ENCODE measurements at places on chromosomes 4 and X.
A peak's percentile ranks its signal among the peaks of the same experiment; 100 is the strongest.

- no peak for DNase-seq
Observed at GRCh38 chr4:172992648-172993378, 175.8 kb upstream of the GALNT7 start.

DNA sequence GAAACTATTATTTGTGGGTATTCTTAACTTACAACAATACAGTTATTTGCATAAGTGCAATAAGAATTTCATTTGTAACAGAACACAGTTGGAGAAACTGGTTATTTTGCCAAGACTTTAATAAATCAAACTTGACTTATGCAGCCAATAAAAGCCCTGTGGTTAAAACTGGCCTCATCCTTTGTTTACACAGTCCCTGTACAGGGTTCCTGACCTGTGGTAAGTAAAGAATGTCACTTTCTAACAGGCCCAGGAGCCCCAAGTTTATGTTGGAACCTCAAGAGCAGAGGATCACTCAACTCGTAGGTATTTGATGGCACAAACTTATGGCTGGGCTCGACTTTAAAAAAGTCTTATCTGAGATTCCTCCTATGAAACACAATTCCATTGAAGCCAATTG, 88.6 kb upstream of the PTCHD1 start:
- peak; percentile 43 for DNase-seq

DNA sequence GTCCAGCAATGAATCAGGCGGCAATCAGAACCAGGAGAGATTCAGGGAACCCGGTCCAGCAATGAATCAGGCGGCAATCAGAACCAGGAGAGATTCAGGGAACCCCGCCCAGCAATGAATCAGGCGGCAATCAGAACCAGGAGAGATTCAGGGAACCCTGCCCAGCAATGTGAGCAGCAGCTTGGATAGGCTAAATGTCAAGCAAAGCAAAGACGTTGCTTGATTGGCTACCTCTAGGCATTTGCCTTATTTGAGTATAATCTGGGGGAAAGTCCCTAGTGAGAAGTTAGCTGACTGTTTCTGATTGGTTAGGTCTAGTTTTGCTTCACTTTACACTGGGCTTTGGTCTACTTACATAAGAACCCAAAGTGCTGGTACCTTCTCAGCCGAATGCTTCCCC, 1212.2 kb upstream of the TENM3 start:
- DNase-seq: no peak

DNA sequence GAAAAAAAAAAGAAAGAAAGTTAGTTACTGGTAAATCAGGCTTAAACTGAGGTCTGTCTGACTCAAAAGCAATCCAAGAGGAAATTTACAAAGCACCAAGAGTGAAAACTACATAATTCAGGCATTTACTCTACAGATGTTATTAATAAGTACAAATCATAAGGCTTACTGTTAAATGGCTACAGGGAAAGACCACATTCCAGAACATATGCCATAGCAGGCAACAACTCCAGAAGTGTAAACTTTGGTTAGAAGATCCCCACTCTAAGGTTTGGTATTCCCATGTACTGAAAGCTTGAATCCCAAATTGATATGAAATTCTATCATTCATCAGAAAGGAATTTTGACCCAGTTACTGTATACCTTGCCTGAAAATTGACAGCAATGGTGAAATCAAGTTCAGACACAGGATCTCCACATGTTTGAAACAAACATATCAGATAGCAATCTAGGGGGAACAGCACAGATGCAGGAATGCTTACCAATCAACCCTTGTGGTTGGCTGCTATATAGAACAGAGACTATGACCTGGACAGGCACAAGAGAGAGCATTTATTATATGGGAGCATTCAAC, 6.6 kb downstream of the USP26 start:
- peak; percentile 15 for DNase-seq

GRCh38 chr4:169253113-169253671, 17.6 kb downstream of the SH3RF1 start:
- DNase-seq: peak; percentile 59

DNA sequence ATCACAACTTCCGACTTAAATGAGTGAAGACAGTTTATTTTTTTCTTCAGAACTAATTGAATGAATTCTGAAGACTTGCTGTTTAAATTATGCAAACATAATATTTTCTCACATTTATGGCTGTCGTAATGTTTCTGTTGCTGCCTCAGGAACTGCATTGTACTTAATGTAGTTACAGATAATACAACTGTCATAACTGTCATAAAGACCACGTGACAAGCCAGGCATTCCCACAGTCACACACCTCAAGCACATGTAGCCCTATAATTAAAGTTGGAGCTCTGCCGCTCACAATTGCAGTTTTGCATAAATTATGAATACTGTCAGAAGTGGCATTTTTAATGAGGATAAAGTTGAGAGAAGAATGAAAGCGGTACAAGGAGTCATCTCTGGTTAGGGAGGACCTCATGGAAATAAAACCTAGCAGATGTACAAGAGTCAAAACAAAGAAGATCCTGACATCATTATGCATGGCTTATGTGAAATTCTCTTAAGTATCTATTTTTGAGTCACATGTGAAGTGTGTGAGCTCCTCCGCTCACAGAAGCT, 38.5 kb upstream of the GALNTL6 start:
- no peak for DNase-seq

- DNase-seq: peak; percentile 11
Observed at GRCh38 chrX:50770702-50771101, 43.3 kb downstream of the SHROOM4 start.

GRCh38 chr4:115190529-115190928, 77.1 kb upstream of the NDST4 start:
- no peak for DNase-seq

- DNase-seq: no peak
Observed at GRCh38 chr4:83369831-83370639, 35.4 kb upstream of the HPSE start.

DNA sequence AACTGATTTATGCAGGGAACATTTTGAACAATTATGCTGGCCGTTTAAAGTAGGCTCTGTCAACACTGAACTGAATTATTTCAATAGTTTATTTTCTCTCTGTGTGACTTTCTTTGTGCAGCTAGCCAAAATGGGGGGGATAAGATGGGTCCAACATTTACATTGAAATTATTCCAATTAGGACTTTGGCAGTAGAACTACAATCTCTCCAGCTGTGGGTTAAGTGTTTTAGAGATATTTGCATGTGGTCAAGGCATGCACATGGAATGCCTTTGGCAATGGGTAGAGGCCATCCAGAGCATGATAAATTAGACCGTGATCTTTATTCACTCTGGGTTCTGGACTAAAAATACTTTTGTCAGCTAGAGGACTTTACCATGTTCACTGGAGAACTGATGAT, 107.9 kb upstream of the ELOVL6 start:
- DNase-seq: no peak

- DNase-seq: no peak
Observed at GRCh38 chr4:102761906-102762305, 1.1 kb upstream of the MANBA start.

GRCh38 chr4:156547439-156547838, 424.2 kb downstream of the PDGFC start:
- DNase-seq: peak; percentile 97

GRCh38 chr4:1244081-1244977, 4.6 kb downstream of the CTBP1 start:
- no peak for DNase-seq

GRCh38 chrX:39599339-39599738, 498.4 kb downstream of the BCOR start:
- no peak for DNase-seq

DNA sequence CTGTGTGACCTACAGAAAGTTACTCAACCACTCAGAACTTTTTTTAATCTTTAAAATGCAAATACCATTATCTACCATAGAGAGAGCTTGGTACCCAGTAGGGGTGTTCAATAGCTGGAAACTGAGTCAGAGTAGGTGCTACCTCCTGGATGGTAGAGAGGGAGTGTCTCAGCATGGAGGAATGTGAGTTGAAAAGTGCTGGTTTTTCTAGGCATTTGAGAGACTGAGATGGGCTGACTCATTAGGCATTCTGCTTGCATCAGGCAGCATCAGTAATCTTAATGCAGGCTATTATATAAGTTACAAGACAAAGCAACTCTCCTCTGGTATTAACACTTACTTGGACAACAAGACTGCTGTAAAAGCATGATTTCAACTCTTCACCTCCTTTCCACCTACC, 70.9 kb upstream of the ARHGEF9 start:
- peak; percentile 15 for DNase-seq

DNA sequence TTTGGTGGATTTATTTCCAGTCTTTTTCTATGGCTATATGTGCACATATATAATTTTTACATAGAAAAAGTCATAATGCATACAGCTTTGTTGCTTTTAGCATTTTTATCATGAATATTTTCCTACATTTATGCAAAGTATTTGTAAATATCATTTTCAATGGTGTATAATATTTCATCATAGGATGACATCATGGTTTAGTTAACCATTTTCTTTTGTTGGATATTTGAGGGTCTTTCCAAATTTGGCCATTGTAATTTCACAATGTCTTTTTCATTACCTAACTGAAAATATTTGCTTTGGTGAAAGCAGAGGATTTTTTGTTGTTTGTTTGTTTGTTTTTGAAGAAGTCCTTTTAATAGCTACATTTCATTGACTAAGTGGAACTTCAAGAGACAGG, 31.0 kb downstream of the PAK3 start:
- DNase-seq: no peak
